Activated T-cell treated with anti-CD3 and anti-CD28 coated beads, Interleukin-2, amount 50 U/mL, for 4 hours (primary cell): ENCODE measurements at places on chromosomes 7 and 10.

DNA sequence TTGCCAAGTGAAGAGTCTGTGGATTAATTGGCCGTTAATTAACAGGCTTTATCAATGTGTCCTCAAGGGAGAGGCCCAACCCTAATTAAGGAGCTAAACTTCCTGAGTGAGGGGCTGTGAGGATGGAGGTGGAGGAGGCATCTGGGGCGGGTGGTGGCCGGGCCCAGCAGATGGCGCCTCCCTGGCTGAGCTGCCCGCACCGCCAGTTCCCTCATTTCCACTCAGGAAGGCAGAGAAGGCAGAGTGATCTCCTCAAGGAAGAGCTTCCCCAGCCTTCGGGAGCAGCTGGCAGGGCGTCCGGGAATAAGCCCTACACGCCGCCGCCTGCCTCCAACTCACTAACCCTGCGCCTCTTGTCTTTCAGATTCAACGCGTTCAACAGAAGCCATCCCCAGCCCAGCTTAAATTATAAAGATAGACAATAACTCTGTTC lies 112.2 kb downstream of the CYTH3 start:
- DNase-seq: no peak

DNA sequence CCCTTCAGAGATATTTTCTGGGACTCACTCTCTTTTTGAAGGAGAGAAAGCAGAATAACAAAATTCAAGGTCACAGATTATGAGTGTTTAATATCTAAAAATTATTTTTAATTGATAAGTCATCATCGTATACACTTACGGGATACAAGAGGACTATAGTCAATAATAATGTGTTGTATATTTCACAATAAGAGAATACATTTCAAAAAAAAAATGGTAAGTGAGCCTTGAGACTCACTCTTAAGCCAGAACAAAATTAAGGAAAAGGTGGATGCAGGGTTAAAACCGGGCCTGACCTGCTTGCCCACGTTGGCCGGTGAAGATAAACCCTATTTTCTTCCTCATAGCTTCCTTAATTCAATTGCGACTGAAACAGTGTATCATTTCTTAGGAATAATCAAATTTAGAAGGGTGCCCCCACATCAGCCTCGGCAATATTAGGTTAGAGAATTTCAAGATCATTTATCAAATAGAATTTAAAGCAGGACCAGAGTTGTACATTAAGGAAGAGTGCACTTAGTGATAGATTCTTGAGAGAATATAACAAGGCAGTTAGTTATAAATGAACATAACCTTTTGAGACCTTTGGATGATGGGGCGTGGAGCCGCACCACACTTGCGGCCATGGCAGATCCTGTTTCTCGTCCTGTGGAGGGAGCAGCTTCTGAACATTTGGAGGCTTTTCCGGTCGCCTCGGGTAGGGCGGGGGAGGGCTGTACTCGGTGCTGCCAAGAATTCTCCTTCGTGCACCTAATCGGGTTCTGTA lies 321.8 kb downstream of the PAXIP1 start:
- DNase-seq: no peak

- DNase-seq: no peak
Observed at GRCh38 chr7:22230238-22230637, 126.7 kb downstream of the RAPGEF5 start.

- no peak for DNase-seq
Observed at GRCh38 chr10:47244560-47245500, 55.2 kb upstream of the GDF10 start.

GRCh38 chr7:135768467-135768866 lies 19.9 kb upstream of the FAM180A start:
- no peak for DNase-seq

DNA sequence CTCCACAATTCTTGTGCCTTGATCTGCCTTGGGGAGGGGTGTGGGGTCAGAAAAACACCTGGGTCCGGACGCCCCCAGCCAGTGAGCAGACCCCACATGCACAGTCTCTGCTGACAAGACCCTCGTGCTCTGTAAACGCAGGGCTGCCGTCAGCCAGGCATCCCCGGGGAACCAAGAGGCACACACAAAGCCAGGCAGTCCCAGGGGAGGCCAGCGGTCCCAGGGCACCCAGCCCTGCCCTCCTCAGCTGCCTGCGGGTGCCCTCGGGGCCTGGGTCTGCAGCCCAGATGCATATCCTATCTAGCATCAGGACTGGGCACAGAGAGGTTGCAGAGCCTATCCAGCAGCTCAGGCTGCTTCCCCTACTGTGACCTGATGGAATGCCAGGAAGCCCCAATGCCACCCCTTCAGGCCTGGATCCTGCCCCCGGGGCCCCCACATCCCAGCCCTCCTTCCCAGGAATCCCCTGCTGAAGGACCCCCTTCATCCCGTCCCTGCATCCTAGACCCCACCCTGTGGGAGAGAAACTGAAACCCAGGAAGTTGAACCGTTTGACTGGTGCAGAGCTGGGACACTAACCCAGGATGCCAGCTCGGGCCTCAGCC lies 92.4 kb downstream of the MICALL2 start:
- no peak for DNase-seq

DNA sequence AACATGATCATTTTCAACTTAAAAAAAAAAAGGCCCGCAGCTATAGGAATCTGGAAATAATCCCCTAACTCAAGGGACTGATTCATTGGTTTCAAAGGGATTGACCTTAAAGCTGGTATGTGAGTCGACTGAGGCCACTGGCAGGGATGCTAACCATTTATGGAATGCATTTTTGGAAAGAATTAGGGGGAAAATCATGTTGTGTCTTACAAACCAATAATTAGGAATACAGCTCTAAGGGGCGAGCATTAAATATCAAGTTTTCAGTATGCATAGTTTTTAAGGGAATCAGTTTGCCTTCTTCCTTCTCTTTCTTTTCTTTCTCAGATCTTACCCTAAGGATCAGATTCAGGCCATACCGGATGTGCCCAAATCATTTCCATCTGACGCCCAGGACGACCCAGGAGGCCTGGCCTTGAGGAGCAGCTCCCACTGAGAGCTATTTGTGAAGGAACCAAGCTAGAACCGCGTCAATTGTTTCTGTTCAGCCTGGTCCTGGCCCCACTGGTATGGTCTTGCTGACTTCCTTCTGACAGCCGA lies 48.7 kb downstream of the BPGM start:
- no peak for DNase-seq

GRCh38 chr7:15764010-15764409 lies 77.5 kb upstream of the MEOX2 start:
- DNase-seq: no peak

GRCh38 chr7:128831178-128831993 lies 1.2 kb downstream of the FLNC start:
- no peak for DNase-seq

- DNase-seq: no peak
Observed at GRCh38 chr7:128380483-128381106, 19.1 kb upstream of the PRRT4 start.

DNA sequence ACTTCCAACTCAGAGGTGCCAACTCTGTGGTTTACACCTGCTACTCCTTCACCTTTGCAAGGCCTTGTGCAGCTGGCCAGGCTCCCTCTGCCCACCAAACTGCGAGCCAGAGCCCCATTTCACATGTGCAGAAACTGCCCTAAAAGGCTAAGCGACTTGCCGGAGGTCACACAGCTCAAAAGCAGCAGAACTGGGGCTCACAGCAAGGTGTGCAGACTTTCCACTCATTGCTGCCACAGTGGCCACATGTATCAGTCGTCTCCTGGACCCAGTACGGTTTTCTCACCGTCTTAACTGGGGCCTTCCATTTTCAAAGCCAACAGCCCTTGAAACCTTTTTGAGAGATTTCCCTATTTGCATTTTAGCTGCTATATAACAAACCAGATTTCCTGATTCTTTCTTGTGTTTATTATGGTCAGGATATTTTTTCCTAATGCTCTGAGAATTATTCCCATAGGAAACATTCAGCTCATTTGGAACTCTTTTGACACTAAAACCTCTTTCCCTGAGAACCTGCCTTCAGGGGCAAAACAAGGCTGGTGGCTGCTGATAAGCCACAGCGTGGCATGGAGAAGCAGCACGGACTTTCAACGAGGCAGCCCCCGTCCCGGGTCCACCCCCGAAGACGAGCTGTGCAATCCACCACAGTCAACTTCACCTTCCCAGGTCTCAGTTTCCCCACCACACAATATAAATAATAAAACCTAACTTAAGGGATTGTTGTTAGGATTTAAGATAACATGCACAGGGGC lies 29.9 kb downstream of the SORBS1 start:
- no peak for DNase-seq
